ENCODE measurements at places on chromosomes 6 and 20.
A peak's percentile ranks its signal among the peaks of the same experiment; 100 is the strongest.

GRCh38 chr6:29964887-29965562 is 22.7 kb downstream of the HLA-A start:
- peak; percentile 68 for DNase-seq

DNA sequence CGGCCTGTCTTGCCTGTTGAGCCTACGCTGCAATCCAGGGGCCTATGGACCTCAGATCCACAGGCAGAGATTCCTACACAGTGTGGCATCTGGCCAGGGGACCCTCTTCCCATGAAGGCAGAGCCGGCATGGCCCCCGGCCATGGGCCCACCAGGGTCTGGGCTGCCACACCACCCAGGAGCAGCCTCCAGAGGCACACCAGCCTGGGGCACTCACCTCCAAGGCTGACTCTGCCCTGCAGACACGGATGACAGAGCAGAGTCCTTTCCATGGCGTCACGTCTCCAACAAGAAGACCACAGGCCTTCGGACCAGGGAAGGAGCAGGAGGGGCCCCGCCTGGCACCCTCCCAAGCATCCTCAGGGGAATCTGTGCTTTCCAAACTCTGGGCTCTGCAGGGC is 3.5 kb upstream of the HRH3 start:
- DNase-seq = no peak

DNA sequence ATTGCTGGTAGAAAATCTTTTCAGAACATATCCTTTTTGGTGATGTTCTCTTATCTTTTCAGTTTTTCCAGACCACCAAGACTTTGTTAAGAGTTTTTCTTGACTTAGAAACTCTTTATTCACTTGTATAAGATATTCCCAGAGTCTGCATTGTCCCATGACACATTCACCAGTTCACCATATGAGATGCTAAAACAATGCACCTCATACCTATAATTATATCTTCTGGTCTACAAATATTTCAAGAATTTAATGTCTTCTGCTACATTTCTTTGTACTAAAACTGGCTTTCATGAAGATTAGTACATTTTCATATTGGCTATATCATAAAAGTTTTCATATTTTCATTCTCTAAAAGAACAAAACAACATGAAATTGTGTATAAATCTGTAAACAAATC is 111.3 kb downstream of the ADGRG6 start:
- no peak for DNase-seq

DNA sequence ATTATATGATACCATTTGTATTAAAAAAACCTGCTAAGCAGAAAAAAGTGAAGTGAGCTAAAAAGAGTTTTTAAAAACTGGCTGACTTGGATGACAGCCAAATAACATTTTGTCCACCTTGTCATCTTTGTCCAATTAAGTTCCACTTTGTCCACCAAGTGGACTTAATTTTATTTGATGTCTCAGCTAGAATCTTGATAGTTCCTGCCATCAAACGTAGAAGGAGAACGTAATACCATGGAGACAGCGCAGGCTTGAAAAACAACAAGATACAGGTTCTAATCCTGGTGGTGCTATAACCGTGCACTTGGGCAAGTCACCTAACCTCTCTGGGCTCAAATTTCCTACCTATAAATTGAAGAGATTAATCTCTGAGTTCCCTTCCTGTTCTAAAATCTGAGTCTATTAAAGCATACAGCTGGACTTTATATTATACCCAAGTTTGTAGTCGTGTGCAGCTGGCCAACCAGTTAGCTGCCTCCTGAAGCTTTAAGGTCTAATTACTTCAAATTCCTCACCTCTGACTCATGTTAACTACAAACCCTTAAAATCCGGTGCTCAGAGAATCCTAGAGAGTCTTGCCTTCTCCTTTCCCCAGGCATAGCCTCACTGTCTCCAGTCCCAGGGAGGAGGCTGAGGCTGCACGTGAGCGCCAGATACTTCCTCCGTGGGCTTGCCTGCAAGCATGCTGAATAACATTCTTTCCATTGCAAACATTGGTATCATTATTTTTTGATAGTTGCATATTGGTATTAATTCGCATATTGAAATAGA is 16.8 kb downstream of the TMEM244 start:
- DNase-seq = no peak

- DNase-seq = no peak
Measured at GRCh38 chr20:47764154-47764733, 21.0 kb downstream of the SULF2 start.

- no peak for DNase-seq
Measured at GRCh38 chr20:13525225-13525940, 113.3 kb downstream of the TASP1 start.

DNA sequence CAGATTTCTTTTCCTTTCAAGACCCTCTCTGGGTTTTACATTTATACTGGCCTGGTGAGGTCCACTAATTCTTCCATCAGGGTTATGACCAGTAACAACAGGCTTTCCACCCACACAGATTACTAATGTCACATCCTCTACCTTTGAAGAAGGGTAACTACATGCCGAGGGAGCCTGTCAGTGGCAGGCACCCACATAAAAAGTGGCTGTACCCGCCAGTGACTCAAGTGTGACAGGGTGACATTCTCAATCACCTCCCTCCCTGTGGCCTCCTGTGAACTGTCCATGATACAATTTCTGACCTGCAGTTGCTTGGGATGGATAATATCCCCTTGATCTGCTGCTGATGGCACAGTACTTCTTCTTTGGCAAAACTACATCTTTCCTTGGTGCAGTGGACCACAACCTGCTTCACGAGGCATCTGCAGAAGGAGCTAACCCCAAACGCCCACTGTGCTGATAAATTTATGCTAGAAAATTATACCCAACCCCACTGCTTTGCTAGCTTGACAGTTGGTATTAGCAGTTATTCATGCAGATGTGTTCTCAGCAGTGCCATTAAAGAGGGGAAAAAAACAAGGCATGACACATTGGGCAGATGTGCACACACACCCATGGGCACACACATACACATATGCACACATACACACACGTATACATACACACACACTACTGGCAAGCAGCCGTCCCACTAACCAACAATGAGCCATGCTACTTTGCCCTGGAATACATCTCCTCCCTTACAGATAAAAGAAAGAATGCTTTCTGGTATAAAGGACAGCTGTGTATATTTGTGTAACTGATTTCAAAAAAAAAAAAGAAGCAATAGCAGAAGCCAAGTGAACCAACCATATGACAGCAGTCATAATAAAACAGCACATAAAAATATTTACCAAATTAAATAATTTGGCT is 20.8 kb downstream of the GFOD1 start:
- DNase-seq = peak; percentile 64

- no peak for DNase-seq
Measured at GRCh38 chr20:35885212-35885611, 69.1 kb downstream of the SCAND1 start.

DNA sequence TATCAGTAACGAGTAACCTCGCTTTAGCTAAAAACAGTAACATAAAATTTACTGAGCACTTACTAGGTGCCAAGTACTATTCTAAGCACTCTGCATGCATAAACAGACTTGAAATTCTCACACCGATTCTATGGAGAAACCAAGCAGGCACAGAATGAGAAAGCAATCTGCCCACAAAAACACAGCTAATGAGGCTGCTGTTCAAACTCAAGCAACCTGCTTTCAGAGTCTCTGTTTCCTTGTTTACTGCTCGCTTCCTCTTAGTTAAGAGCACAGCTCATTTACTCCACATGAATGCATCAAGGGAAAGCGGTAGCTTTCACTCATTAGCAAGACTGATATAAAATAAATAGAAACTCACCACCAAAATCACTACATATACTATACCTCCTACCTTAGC is 37.4 kb downstream of the PRKN start:
- no peak for DNase-seq

- DNase-seq = no peak
Measured at GRCh38 chr20:17650301-17651128, 31.5 kb downstream of the RRBP1 start.

DNA sequence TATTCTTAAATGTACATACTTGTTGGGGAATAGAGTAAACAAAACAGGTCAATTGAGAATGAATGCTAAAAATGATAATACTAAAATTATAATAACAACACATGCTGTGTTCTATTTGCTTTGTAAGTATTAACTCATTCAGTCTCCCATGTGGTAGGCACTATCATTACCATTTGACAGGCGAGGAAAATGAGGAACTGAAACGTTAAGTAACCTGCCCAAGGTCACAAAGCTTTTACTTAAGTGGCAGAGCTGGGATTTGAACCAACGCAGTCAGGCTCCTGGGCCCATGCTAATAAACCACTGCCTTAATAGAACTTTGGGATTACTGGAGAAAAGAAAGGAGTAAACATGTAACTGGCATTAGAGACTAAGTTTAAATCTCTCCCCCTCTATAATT is 3.8 kb downstream of the NSFL1C start:
- no peak for DNase-seq

- no peak for DNase-seq
Measured at GRCh38 chr6:123580331-123580730, 56.4 kb downstream of the TRDN start.

GRCh38 chr20:52422574-52423336 is 231.2 kb upstream of the ZFP64 start:
- no peak for DNase-seq

DNA sequence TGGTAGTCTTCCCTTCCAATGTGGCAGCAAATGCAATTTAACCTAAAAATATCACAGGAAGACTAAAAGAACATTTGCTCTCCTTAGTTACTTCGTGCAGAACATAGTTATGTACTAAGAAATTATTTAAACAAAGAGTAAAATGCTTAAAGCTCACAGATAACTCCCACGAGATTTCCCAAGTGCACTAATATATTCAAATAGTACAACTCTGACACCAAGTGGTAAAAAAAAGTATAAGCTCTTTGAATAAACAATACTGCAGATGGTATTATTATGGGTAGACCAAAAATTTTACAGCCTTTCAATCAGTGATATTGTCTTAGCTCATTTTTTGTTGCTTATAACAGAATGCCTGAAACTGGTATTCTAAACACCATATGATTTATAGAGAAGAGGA is 52.8 kb upstream of the FILIP1 start:
- DNase-seq = no peak

DNA sequence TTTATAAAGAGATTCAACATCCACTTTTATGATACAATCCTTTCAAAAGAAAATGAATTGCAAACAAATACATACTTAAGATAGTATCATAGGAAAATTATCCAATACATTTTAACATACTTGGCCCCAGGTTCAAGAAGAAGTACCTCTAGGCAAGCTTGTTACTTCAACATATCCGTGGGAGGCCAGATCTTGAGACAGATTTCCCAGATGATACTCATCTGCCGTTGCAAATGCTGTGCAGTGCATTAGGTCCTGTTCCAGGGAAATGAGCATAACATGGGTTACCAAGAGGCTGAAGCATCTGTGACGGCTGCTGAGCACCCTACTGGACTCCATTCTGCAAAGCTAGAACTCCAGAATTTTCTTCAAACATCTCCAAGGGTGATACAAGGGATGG is 15.6 kb downstream of the RMND1 start:
- no peak for DNase-seq

DNA sequence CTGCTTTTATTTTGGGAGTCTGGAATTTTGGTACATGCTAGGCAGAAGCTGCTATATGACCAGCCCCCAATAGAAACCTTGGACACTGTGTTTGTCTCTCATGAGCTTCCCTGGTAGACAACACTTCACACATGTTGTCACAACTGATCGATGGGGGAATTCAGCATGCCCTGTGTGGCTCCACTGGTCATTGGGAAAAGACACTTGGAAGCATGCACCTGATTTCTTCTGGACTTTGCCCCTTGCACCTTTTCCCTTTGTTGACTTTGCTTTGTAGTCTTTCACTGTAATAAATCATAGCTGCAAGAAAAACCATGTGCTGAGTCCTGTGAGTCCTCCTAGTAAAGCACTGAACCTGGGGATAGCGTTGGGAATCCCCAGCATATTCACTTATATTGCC is 7.9 kb upstream of the WFDC10A start:
- no peak for DNase-seq

- DNase-seq = no peak
Measured at GRCh38 chr20:24283186-24283585, 186.2 kb upstream of the SYNDIG1 start.

- DNase-seq = no peak
Measured at GRCh38 chr20:3068986-3069900, 2.2 kb upstream of the OXT start.

DNA sequence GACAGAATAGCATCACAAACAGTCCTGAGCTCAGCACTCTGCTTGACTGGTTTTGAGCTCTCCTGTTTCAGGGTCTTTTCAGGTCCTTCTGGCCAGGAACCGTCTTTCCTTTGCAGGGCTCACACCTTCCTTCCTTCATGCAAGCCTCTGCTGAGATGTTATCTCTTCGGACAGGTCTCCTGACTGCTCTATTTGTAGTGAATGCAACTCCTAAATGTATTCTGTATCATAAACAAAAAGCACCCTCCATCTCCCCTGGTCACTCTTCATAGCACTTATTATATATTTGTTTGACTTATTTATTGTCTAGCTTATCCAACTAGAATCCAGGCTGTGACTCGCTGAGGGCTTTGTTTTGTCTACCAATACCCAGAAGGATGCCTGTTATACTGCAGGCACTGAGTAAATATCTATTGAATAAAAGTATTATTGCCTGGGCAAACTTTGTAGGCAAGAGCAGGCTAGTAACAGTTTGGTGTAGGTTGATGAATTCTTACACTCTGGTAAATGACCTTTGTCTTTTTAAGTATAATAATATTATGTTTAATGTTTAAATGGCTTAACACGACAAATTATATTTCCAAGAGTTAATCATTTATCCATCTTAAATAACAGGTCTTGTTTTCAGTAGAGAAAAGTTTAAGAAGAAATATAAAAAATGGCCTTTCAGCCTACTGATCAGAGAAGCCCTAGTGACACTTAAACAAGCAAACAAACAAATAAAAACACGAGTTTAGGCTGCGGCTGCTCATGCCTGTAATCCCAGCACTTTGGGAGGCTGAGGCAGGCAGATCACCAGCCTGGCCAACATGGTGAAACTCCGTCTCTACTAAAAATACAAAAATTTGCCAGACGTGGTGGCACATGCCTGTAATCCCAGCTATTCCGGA is 199.7 kb downstream of the BCAS1 start:
- no peak for DNase-seq

DNA sequence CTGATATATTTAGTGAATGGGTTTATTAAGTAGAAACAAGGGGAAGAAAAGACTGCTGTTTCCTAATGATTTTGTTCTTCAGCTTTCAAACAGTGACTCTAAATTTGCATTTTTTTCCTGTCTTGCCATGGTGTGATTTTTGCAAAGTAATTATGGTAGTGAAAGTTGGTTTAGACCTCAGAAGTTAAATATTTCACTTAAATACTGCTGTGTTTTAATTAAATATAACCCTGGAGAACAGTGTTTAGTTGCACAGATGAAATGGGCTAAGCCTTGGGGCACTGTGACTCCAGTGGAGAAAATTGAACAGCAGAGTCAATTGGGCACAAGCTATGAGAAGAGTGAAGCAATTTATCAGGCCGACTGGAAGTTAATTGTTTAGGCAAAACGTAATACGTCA is 111.1 kb upstream of the MCHR2 start:
- no peak for DNase-seq

- no peak for DNase-seq
Measured at GRCh38 chr6:20167601-20168000, 44.7 kb downstream of the MBOAT1 start.

DNA sequence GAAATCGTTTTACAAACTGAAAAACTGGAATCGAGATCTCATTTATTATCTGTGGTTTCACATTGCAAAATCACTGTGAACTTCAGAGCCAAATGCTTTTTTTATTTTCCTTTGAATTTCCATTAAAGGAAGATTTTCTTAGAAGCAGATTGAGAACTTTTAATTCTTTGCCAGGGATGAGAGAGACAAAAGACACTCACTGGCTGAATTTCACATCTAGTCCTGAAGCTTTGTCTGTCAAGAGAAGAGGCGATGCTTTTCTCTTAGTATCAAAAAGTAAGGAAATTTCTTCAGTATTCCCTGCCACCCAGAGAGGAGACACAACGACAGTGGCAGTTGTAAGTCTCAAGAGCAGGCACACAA is 141.8 kb downstream of the TMEM200A start:
- no peak for DNase-seq
